ENCODE measurements at places on chromosomes 2 and 18. TPM values are rescaled to one million over a fixed set of nuclear protein-coding genes. Genes with fewer than 3 reads are reported as not detected.

DNA sequence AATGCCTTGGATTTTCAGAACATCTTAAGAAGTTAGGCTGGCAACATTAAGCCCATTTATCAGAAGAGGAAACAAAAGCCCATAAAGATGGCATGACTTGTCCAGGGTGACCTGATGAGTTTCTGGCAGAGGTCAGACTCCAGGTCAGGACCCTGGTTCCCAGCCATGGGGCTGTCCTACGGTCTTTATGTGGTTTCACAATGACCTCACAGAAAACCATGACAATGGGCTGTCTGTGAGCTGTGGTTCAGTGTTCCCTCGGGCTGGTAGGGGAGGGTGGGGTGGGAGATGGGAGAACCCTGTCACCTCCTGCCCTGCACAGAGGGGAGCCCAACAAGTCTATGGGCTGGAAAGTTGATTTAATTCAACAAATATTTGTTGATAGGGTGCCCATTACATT is 101.8 kb downstream of the LOXHD1 start:
- no peaks in the 10 kb centered on the region for H3K36me3 ChIP-seq
- H3K4me1 ChIP-seq, result no peaks in the 10 kb centered on the region
- no peaks in the 10 kb centered on the region for H3K27me3 ChIP-seq
- no peak for DNase-seq

IL1R2 gene
- total RNA-seq, result 4.5 TPM

- DNase-seq, result no peak
- H3K4me1 ChIP-seq, result no peaks in the 10 kb centered on the region
- no peak overlapping the region for H3K4me3 ChIP-seq
- H3K27ac ChIP-seq, result no peak overlapping the region
- no peaks in the 10 kb centered on the region for H3K36me3 ChIP-seq
- H3K27me3 ChIP-seq, result no peaks in the 10 kb centered on the region
These were observed 280.2 kb downstream of the SP3 start for GRCh38 chr2:173684896-173685459.

HOXD1 gene
- total RNA-seq, result 0.52 TPM

GRCh38 chr2:168317282-168317681 is 69.9 kb upstream of the STK39 start:
- no peaks in the 10 kb centered on the region for H3K36me3 ChIP-seq
- no peak overlapping the region for H3K4me3 ChIP-seq
- H3K4me1 ChIP-seq, result no peaks in the 10 kb centered on the region
- no peaks in the 10 kb centered on the region for H3K27me3 ChIP-seq
- no peak for DNase-seq

FARP2 gene
- 92.0 TPM for total RNA-seq

GRCh38 chr2:162308747-162309503 is 9.6 kb downstream of the IFIH1 start:
- no peaks in the 10 kb centered on the region for H3K36me3 ChIP-seq
- H3K4me1 ChIP-seq, result no peaks in the 10 kb centered on the region
- DNase-seq, result no peak
- H3K27me3 ChIP-seq, result no peaks in the 10 kb centered on the region
- H3K4me3 ChIP-seq, result no peak overlapping the region

FAP gene
- total RNA-seq, result 167 TPM

FBXO41 gene
- total RNA-seq, result 1.5 TPM

DNA sequence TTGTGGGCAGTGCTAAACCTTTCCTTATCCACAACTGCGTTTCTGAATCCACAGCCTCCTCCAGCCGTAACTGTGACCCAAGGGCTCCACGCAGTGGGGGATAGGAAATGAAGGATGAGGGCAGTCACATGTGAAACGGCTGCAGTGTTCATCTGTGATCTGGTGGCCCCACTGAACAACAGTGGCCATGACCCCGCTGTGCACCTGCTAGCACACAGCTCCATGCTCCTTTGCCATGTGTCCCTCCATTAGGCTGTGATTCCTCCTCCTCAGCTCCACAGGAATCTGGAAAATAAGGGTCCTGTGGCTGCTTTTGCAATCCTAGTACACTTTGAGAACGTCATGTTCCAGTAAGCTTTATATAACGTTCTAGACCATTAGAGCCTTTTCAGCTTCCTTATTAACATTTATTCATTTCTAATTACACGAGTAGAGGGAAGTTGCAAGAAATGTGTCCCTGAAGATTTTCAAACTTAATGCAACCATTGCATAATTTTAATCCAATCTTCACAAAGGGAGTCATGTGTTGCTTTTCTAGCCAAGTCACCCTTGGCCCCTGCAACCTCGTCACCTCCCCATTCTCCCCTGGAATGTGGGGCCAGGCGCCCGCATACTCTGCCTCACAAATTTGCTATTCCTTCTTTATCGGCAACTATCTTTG is 7.1 kb upstream of the NAPG start:
- peak; percentile 69 for DNase-seq
- H3K4me3 ChIP-seq, result no peak overlapping the region
- peak overlapping the region; percentile 53 for H3K27ac ChIP-seq

DNA sequence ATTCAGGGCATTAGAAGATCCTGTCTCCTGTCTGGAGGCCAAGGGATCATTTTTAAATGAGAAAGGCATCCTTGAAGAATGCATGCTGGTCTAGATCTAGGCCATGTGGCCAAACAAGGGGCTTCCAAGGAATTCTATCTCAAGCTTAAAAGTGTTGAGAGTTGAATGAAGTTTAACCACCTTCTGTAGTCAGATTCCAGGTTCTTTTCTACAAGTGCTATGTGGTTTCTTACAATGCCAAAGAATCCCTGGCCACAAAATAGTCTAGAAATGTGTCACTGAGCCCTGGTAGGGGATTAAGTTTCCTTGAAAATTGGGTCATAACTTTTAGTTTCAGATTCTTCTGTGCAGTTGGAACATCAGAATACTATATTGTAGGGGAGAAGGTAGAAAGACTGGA is 640.7 kb upstream of the ACVR2A start:
- no peak overlapping the region for H3K27ac ChIP-seq
- no peaks in the 10 kb centered on the region for H3K4me1 ChIP-seq
- no peaks in the 10 kb centered on the region for H3K27me3 ChIP-seq

DNA sequence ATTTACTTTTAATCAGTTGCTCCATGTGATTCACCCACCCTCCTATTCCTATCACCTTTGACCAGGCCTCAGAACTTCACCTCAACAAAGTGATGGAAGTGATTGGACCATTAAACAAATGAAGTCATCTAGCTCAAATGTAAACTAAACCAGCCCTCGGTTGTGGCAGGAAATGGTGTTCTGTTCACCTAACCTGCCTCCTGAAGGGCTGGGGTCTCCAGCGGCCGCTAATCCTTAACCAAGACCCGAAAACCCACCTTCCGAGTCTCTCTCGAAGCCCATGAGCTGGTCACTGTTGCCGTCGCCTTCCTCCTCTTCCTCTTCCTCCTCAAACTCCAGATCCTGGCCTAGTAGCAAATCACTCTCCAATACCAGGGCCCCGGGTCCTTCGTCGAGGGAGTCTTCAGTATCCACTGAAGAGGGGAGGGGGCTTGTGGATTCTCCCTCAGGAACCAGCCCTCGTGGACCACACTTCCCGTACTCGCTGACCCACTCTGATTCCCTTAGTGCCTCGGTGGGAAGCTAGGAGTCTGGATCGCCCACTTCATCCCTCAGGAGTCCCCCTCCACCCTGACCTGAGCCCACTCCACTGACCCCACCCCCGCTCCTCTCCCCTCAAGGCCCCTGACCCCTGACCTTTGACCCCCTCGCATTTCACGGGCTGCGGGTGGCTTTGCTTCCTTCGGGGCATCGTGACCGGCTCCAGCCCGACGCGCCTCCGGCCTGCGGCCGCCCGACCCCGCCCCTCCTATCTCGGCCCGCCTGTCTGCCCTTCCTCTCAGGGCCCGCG is 503 bp downstream of the ZNF513 start:
- DNase-seq, result peak; percentile 75
- H3K4me3 ChIP-seq, result peak overlapping the region; percentile 71
- H3K4me1 ChIP-seq, result no peaks in the 10 kb centered on the region
- no peaks in the 10 kb centered on the region for H3K27me3 ChIP-seq
- H3K27ac ChIP-seq, result peak overlapping the region; percentile 82
